ENCODE measurements at places on chromosomes 1 and 21.
A peak's percentile ranks its signal among the peaks of the same experiment; 100 is the strongest.

GRCh38 chr1:154157520-154158306 lies 2.8 kb upstream of the NUP210L start:
- peak; percentile 73 for DNase-seq

- DNase-seq = no peak
These were observed 7.6 kb upstream of the RGSL1 start for GRCh38 chr1:182442333-182442732.

- DNase-seq = no peak
These were observed 32.8 kb downstream of the PRRX1 start for GRCh38 chr1:170696591-170697290.

DNA sequence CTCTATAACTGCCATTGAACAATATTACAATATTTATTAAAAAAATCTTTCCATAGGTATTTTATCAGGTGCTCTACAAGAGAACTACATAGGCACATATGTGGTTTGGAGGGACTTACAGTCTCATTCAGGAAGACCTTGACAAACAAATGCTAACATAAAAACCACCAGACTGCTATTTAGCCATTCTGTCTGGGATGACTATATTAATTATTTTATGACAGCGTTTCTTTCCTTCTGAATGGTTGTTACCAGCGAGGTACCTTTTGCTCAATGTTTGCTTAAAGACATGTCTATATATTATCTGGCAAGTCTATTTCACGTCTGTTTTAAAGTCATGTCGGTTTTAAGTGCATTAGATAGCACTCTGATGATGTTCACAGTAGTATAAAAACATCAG lies 69.7 kb downstream of the RUNX1 start:
- DNase-seq = no peak

DNA sequence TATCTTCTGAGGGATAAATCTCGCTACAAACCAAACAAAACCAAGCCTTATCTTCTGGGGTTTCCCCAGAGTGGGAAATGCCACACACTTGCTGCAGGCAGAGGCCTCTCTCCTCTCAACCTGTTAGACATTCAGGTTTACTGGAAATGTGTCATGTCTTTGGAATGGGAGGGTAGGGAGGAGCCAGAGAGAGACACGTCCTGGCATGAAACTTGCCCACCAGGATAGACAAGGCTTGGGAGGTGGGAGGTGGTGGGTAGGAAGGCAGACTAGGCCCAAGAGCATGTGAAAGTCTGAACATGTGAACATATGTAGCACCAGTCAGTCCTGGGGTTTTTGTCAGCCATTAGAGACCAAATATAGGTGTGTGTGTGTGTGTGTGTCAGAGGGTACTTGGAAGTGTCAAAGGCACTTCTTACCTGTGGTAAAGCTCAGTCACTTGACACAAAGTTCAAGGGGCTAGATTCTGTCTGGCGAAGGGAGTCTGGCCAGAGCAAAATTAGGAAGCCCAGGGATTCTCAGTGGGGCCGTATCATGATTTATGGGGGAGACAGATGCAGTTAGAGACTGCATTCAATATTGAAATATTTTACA lies 32.4 kb upstream of the PIGC start:
- DNase-seq = no peak

GRCh38 chr1:78712467-78713051 lies 62.9 kb downstream of the IFI44 start:
- DNase-seq = no peak

DNA sequence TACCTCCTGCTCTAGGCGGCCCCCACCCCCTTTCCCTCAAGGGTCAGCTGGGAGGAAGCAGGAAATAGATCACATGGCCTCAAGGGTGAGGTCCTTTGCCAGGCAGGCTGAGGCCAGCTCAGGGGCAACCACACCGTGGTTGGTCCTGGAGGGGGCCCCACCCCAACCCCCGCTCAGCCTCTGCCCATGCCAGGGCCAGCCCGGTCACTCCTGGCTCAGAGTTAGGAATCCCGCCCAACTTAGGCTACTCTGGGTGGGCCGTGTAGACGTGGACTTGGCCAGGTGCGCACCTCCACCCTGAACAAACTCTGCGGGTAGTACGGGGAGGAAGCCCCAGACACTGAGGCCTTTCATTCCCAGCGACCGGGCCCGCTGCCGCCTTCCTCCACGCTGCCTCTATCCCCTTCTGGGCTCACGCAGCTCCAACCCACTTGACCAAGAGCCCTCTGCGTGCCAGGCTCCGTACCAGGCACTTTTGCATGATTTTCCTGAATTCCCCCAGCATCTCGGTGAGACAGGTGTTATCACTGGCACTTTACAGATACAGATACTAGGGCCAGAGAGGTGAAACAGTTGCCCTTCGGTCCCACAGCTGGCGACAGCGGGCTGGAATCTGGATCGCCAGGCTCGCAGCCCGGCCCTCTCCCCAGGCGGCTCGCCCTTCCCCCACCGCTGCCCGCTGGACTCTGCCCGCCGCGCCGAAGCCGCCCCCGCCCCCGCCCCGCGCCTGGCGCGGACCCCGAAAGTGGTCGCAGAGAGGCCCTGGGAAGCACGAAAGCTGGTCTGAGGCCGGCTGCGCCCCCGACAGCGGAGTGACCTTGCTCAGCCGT lies 769 bp downstream of the GALE start:
- DNase-seq = peak; percentile 32

DNA sequence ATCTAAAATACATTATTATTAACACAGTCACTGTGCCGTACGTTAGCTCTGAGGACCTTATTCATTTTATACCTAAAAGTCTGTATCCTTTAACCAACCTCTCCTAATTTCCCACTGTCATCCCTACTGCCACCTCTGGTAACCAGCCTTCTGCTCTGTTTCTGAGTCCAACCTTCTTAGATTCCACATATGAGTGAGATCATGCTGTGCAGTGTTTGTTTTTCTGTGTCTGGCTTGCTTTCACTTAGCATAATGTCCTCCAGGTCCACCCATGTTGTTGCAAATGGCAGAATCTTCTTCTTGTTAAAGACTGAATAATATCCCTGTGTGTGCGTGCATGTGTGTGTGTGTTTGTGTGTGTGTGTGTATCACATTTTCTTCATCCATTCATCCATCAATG lies 64.2 kb downstream of the ETS2 start:
- no peak for DNase-seq

- no peak for DNase-seq
These were observed 97.6 kb downstream of the CC2D1B start for GRCh38 chr1:52268372-52268771.

DNA sequence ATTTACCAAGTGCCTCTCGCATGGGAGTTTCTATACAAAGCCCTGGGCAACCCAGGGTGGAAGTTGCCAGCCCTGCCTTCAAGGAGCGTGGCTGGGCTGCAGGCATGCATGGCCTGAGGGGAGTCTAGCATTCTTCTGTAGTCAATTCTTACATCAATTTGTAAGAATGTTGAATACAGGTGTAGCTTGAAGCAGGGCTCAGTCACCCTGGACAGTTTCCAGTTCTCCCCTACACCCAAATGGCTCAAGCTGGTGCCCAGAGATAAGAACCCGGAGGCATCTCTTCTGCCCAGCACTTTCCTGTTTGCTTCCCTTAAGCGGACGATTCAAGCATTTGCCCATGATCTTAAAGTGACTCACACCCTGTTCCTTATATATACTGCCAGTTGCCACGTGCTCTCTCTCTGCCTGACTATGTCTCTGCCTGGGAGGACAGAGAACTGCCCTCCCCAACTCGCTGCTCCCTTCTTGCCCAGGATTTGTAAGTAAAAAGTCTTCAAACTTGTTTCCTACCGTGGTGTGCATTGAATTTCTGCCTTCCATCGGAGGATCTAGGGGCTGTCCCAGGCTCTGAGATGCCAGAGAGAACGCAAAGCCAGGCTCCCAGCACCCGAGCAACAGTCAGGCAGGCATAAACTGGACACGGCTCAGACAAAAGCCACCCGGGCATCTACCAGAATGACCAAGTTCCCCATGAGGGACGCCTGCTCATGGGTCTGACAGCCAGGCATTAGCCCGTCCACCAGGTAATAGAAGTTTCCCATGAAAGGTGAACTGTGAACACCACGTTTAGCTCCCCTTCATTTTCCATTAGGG lies 50.9 kb upstream of the AJAP1 start:
- no peak for DNase-seq

DNA sequence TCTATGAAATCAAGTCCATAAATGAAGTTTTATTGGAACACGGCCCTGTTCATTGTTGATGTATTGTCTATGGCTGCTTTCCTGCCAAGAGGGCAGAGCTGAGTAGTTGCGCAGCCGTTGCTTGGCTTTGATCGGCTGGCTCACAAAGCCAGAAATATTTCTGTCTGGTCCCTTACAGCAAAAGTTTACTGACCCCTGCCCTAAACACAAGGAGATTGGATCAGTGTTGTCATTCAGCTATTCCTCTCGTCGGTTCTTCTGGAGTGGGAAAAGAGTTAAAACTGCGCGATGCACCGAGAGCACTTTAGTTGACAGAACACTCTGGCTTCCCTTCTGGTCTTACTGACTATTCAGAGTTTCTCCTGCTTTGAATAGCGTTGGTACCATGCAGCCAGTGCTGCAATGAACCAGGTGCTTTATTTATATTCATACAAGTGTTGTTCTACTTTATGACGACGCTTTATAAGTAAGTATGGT lies 868 bp downstream of the ZBTB40 start:
- peak; percentile 16 for DNase-seq

DNA sequence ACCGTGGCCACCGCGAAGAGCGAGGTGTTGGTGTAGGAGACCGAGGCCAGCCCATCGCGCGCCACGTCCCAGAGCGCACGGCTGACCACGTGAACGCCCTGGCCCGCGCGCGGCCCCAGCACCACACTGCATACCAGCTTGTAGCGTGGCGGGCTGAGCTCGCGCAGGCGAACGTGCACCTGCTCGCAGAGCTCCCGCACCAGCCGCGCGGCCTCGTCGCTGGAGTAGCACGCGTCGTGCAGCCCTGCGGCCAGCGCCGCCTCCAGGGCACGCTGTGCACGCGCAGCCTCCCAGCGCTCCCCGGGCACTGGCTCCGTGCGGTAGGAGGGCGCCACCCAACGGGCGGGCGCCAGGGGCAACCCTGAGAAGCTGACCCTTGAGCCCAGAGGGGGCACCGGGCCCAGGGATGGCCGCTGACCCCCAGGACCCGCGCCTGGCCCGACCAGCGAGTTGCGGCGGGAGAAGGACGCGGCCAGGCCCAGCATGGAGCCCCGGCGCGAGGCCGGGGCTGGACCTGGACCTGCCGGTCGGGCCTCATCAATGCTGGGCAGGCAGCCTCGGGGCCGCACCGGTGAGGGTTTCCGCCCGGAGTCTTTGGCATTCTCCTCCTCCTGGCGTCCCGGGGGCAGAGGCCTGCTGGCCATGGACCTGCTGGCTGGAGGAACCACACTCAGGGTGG lies 987 bp downstream of the DYNLT4 start:
- no peak for DNase-seq
